SW480 (cell line): ENCODE measurements at places on chromosomes 6 and 20.

GRCh38 chr6:168671028-168671862 is 230.3 kb downstream of the SMOC2 start:
- no peak for DNase-seq

GRCh38 chr6:113171882-113172281 is 685.3 kb upstream of the MARCKS start:
- DNase-seq: no peak

GRCh38 chr20:33681728-33682353 is 4.3 kb downstream of the E2F1 start:
- no peak for DNase-seq

DNA sequence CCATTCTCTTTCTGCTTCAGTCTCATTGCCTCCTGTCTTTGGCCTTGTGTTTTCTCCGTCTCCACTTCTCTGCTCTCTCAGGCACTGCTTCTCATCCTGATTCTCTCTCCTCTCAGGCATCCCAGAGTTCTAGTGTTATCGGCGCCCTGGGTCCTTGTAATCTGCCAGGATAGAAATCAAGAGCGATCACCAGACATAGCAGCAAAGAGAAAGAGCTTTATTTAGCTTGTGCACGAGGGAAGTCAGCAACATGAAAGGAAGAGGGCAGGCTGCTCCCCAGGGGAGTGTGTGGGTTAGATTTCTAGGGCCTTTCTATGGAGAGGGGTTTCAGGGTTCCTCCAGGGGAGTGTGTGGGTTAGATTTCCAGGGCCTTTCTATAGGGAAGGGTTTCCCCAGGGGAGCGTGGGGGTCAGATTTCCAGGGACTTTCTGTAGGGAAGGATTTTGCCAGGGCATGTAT is 32.5 kb downstream of the SUN5 start:
- DNase-seq: no peak

GRCh38 chr6:105600336-105601260 is 197.7 kb upstream of the PREP start:
- DNase-seq: no peak

DNA sequence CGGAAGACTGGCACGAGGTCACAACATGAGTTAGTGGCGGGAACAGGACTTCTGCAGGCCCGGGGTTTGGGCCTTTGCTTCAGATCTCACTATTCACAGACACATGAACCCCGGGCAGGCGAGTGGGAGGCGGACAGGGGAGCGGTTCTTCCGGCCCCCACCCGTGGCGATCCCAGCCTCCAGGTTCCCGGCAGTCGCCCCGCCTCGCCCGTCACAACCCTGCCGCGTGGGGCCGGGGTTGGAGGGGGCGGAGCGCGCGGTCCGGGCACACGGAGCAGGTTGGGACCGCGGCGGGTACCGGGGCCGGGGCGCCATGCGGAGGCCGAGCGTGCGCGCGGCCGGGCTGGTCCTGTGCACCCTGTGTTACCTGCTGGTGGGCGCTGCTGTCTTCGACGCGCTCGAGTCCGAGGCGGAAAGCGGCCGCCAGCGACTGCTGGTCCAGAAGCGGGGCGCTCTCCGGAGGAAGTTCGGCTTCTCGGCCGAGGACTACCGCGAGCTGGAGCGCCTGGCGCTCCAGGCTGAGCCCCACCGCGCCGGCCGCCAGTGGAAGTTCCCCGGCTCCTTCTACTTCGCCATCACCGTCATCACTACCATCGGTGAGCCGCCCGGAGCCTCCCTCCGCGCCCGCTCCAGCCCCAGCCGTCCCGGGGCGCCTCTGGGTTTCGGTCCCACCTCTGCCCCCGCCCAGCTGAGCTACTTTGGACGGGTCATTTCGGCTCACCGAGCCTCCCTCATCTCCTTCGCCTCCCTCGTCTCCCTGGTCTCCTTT is at the start of gene KCNK15:
Gene KCNK15, plus strand, starts transcription at position 268 of the 769 bp plus-strand sequence. Its CDS starts 46 bp downstream, at position 314.
- DNase-seq: peak; percentile 48

GRCh38 chr6:11968241-11968806 is 43.8 kb upstream of the HIVEP1 start:
- DNase-seq: no peak

DNA sequence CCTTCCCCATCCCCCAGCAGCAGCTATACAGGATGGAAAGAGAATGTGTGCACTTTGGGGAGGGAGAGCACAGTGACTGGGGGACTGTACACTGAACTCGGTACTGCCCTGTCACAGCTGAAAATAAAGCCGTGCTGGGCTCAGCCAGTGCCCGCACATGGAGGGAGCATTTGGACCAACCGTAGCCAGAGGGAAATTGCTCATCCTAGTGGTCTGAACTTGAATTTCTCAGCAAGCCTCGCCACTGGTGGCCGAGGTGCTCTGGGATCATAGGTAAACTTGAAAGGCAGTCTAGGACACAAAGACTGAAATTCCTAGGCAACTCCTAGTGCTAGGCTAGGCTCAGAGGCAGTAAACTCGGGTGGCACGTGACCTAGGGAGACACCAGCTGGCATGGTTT is 61.0 kb downstream of the DZANK1 start:
- DNase-seq: no peak

GRCh38 chr6:29653452-29654038 is 3.3 kb upstream of the MOG start:
- DNase-seq: peak; percentile 80

DNA sequence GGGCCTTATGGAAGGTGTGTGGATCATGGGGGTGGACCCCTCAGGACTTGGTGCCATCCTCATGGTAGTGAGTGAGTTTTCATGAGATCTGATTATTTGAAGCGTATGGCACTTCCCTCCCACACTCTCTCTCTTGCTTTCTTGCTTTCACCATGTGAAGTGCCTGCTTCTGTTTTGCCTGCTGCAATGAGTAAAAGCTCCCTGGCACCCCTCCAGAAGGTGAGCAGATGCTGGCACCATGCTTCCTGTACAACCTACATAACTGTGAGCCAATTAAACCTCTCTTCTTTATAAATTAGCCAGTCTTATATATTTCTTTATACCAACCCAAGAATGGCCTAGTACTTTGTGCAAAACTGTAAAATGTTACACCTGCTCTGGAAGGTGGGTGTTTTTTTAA is 396.8 kb upstream of the HS3ST5 start:
- DNase-seq: no peak

- no peak for DNase-seq
These were observed 263.8 kb downstream of the C6orf118 start for GRCh38 chr6:165045631-165046030.

DNA sequence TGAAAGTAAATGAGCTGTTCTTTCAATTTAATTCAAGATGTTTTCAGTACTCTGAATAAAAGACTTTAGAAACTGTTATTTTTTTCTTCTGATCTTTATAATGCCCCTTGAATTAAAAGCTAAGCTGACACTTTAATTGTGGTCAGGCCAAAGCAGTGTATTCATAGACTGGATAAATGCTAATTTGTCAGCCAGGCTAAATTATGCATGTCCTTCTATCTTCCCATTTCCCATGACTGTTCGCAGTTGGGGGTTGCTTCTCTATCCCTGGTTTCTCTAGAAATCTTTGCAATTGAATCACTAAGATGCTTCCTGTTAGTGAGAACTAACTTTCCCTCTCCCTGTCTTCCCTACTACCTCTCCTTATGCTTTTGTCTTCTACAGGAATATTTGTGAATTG is 396.2 kb downstream of the RFPL4B start:
- no peak for DNase-seq

DNA sequence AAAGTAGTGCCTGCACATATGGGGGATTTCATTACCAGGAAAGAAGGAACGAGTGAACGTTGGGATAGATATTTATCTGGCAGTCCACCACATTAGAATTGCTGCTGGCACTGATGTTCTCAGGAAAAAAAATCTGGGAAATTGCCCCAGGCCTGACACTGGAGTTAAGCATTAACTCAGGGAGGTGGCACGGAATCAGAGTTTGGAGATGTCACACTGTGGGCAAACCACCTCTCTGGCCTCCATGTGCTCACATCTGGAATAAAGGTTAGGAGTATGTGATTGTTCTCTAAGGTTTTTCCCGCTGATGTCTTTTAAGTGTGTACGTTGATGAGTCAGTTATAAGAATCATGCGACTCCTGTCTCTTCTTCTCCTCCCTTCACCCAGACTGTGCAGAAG is 7.9 kb downstream of the TGM3 start:
- no peak for DNase-seq

GRCh38 chr20:533526-533925 is 10.1 kb downstream of the CSNK2A1 start:
- no peak for DNase-seq

DNA sequence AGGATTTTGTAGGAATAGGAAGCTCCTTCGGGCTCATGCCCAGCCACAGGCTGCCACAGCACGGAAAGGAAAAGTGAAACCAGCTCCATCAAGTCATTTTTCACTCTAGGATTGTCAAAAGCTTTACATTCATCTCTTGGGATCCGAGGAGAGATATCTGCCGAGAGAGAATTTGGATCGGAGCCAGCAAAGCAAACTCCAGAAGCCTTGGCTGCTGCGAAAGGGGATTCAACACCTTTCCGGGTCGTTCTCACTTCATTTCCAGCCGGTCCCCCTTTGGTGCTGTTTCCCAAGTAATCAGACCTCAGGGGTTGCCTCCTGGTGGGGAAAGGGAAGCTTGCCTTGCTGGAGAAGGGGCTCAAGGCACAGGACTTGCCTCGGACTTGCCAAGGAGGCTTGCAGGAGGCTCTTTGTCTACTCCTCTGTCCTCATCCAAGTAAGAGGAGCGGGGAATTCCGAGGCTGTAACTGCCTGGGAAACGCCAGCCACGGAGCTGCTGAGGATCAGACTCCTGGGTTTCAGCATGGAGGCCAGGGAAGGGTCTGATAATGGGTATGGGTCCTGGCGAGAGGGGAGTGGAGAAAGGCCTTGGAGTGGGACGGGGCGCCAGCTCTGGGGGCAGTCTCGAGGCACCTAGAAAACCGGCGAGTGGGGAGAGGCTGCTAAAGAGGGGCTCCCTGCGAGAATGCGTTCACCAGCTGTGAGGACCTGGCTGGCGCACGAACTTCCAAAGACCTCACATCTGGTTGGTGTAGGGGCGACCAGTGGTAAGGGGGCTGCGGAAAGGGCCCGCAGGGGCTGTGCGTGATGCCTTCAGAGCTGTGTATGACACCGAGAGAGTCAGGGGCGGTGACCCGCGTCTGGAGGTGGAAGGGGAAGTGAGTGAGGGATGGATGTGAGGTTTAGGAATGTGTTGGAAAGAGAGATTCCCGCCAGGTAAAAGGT is 702 bp downstream of the ETV7 start:
- peak; percentile 38 for DNase-seq

- no peak for DNase-seq
These were observed 57.4 kb downstream of the PREP start for GRCh38 chr6:105345506-105345905.

GRCh38 chr6:165119231-165120020 is 190.0 kb downstream of the C6orf118 start:
- DNase-seq: no peak

DNA sequence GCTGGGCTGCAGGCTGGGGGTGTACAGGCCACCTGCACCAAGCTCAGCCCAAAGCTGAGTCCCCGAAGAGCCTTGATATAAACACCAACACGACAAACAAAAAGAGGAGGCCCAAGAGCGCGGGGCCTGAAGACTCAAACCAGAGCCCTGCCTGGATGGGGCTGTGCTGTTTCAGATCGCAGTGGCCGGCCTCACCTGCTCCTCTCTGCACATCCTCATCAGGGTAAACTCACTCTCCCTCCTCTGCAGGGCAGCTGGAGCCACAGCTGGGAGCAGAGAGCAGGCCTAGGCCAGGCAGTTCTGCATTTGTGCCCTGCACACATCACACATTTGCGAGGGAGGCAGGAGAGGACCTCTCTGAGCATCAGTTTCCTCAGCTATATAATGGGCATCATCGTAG is 3.7 kb upstream of the RBM38 start:
- DNase-seq: no peak

DNA sequence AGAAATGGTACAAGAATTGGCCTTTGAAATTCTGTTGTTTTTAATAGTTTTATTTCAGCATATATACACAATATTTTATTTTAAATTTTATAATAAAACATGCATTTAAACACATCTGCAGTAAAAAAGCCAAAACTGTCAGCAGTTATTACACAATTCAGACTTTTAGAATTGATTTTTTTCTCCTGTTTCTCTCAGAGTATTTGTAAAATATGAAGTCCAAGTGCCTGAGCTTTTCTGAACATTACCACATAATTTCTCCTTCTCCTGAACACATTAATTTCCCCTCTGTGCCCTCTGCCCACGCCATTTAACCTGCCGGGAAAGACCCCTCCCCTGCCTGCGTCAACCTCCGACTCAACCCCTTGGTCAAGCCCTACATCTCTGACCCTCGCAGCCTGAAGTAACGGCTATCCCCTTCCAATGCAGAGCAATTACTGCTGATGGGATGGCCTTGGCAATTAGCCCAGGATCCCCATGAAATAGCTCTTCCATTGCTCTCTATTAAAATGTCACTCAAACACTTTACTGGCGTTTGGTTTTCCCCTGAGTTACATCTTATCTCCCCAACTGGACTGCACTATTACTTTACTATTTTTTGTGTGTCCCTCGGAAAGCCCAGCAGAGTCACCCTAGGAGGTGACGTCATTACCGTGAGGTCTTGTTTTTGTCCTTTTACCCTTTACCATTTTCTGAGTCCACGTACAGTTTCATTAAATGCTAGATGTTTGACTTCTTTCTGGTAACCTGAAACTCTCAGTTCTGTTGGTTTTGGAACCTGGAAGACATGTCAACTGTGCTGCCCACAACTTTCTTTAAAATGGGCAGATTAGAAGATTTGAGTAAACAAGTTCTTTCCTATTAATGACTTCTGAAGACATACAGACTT is 146.7 kb upstream of the TAB2 start:
- DNase-seq: no peak

DNA sequence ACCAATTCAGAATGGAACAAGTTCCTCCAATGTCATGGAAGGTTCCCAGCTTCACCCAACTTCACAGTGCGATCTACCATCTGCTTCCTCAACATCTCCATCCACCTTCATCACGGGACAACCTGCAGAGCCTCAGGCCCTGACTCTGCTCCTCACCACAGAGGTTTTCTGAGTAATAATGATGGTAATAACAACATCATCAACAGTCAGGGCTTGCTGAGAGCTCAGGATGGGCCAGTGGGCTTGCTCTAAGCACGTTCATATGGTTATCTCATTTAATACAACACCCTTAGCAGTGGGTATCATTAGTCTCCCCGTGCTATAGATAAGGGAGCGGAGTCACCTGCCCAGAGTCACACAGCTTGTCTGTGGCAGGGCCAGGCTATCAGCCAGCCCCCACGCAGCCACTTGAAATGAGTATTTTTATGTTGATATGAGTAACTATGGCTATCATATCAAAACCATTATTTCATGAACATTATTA is 38.6 kb downstream of the PREX1 start:
- DNase-seq: no peak
